AG09319 (cell line): ENCODE measurements at places on chromosomes 13 and 19.

GRCh38 chr19:11013771-11014170 is 52.9 kb downstream of the SMARCA4 start:
- DNase-seq, result no peak

GRCh38 chr13:101452519-101453485 is at the start of gene ITGBL1:
TSS of gene ITGBL1 (plus strand) at chr13:101452675. CDS start at chr13:101452834, 159 bp downstream.
- DNase-seq, result no peak

- DNase-seq, result peak; percentile 0
Measured at GRCh38 chr13:103883164-103883563, 816.9 kb upstream of the SLC10A2 start.

- no peak for DNase-seq
Measured at GRCh38 chr19:55750715-55751114, 8.2 kb upstream of the RFPL4A start.

GRCh38 chr13:79483086-79483706 is 2.2 kb downstream of the NDFIP2 start:
- no peak for DNase-seq

DNA sequence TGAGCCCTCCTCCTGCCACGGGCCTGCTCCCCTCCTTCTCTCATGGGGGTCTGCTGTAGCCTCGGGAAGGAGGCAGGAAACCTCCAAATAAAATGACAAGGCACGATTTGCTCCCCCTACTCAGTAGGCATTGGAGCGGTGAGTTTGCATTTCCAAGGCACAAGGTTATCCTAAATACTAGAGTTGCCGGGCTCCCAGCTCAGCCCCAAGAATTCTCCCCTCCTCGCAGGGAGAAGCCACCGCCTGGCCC is 1.5 kb downstream of the CEBPA start:
- DNase-seq, result no peak

DNA sequence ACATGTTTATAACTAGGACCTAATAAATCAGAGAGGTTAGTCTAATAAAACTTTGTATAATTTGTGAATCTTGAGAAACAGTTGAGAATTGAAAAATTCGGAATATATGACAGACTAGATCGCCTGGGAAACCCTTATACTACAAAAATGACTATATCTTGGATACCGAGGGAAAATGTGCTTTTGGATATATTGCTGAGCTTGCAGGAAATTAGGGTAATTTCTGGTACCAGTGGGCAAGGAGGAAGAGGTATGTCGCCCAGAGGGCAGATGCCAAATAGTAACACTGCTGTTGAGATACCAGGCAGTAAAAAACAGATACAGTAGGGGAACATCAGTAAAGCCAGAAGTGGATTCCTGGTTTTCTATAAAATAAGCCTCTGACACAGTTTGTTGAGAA is 17.3 kb downstream of the MPHOSPH8 start:
- DNase-seq, result no peak

DNA sequence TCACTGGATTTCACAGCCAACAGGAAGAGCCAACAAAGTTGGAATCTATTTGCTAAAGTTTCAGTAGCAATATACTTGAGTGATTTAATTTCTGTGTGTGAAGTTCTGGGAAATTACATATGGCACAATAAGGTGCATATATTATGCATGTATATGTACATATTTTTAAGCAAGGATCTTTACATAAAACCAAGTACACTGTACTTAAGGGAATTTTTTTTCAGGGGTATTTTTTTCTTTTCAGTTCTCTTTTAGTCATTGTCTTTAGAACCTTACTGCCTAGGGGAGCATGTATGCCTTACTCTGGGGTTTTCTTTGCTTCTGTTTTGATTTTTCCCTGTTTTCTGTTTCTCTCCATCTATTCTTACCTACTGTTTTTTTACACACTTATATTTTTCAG is 7.4 kb downstream of the RAP2A start:
- DNase-seq, result no peak
